ENCODE measurements at places on chromosomes 13 and 19.

DNA sequence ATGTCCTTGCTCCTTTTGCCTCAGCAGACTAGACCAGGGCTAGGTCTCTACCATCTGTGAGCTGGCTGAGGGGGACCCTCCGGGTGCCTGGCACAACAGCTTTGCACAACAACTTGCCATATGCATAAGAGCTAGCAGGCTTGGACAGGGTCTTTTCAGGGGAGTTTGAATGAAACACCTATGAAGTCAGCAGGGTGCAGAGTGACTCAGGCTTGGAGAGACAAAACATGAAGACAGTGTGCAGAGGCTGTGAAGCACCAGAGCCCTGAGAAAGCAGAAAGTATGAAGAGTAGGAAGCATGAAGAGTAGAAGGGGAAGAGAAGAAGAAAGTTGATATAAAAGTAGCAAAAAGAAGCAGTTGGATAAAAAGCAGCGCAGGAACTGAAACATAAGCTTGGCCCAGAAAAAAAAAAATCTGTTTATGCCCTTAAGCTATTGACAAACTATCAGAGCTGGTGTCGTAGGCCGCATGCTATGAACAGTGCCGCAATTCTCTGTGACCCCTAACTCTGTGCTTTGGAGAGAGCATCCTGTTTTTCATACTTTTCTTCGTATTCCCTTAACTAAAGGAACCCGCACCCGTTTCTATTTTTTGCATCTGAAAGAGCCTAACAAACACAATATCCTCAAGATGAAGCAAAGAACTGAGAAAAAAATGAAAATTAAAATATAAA, 52.7 kb upstream of the FAM216B start:
- no peak for DNase-seq

DNA sequence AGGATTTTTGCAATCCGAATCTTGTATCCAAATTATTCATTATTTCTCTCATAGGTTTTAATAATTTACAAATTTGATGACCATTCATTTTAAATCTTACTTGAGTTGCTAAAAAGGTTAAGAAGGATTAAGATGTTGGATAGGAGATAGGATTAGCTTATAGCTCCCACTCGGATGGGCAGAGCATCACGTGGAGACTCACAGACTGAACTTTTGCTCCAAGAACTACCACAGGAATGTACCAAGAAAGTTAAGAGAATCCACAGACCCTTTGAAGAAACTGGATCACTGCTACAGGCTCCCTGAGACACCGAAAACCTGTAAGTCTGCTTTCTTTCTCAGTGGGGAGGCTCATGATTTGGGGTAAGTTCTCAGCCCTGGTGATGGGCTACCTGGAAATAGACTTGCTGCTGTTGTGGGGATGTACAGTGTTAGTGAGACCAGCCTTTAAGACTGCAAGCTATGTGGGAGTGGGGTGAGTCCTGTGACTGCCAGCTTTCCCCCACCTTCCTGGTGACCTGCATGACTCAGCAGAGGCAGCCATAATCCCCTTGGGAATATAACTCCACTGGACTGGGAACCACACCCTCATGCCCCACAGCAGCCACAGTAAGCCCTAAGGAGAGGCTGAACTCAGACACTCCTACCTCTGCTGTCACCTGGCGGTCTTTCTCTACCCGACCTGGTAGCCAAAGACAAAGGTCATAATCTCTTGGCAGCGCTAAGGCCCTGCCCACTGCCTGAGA, 1458.0 kb downstream of the OLFM4 start:
- DNase-seq = no peak

- no peak for DNase-seq
Measured at GRCh38 chr19:1416014-1416841, 8.8 kb downstream of the DAZAP1 start.

DNA sequence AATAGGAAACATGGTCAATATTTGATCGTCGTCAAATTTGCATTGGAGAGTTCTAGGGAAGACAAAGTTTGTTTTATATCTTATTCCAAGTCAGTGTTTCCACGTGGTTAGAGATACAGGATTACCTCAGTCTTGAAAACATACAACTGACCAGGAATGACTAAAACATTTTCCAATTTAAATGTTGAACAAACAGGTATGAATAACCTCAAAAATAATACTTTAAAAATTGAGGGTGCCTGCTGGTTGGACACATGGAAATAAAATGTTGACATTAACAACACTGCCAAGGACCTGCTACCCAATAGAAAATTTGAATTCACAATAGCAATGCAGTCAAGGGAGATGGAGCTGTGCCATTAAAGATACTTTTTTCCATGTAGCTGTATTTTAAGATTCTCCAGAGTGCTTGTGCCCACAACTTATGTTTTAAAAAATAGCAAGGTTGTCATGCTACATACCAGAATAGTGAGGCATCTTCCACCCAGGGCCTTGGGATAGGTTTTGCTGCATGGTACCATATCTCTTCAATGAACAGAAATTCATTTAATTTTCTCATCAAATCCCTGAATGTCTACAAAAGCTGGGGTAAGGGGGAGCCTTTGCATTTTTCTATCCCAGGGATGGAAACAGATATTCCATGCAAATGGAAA, 260.8 kb downstream of the EFNB2 start:
- no peak for DNase-seq

GRCh38 chr13:20968745-20969144, 66.2 kb upstream of the XPO4 start:
- no peak for DNase-seq

DNA sequence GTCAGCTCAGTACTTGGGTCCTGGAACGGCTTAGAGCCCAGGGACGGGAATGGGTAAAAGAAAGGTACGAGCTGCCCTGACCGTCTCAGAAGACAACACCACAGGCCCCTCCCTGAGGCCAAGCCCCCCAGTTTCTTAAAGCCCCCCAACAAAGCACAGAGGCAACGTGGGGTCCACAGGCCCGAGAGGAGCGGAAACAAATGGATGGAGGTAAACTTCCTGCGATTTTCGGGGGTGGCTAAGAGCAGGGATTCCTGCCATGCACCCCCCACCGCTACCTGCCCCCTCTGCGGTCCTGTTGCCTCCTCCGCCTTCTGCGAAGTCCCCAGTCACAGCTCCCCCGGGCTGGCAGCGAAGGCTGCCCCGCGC, 48.2 kb downstream of the PTPRS start:
- DNase-seq = no peak

- peak; percentile 29 for DNase-seq
Measured at GRCh38 chr19:4197625-4198466, 15.4 kb downstream of the ANKRD24 start.

DNA sequence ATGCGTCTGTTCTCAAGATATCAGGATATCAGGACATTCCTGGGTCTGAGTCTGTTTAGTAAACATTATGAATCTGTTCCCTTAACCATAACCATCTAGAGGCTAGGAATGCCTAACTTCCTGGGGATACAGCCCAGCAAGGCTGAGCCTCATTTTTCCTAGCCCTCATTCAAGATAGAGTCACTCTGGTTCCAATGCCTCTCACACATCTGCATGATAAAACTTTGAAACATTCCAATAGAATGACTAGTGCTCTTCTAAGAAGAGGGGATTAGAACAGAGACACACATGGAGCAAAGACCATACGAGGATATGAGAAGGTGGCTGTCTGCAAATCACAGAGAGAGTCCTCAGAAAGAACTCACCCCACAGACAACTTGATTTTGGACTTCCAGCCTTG, 20.6 kb upstream of the CABP5 start:
- no peak for DNase-seq

DNA sequence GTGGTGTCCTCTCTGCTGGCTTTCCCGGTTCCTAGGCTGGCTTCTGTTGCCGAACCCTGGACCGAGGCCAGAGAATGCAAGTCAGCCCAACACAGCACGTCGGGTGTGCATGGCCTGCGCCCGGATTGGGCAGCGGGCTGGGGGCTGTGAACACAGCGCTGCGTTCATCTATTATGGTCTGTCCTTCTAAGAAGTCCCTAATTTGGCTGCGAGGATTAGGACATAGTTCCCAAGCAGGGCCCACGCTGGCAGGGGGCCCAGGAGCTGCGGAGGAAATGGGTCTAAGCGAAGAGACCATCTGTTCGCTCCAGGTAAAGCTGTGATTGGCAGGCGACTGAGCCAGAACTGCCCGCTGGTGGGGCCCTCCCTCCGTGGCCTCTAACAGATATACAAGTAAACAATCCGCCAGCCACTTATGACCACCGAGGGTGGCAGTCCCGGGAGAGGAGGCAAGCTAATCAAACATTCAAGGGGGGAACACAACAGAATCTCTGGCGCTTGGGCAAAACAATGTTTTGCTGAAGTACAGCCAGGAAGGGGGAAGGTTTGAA, 6.0 kb downstream of the SYCE2 start:
- peak; percentile 100 for DNase-seq

- peak; percentile 25 for DNase-seq
Measured at GRCh38 chr13:23175920-23176319, 4.9 kb upstream of the SGCG start.

GRCh38 chr13:20815464-20815863, 41.7 kb upstream of the EEF1AKMT1 start:
- DNase-seq = no peak

DNA sequence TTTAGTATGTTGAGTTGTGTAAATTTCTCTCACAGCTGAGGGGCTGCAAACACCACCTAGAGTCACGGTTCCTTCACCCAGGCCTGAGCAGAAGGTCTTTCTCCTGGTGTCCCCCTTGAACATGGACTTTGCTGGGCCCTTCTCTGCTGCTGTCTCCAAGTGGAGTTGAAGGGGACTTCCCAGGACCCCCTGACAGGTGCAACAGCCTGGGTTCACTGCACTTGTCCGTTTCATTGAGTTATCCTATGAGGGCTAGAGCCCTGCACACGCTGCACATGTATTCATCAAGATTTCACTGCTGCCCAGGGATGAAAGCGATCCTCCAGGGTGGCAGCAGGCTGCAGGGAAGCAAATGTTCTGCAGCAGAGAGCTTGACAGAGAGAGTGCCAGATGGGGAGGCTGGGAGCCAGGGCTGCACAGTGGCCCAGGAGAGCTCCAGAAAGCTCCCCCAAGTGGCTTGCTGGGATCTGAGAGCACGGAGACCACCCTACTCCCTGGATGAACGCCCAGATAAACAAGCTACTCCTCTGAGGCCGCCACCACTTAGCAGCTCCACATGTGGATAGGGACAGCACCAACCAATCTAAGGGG, 10.3 kb downstream of the TMEM272 start:
- peak; percentile 97 for DNase-seq

GRCh38 chr13:37534676-37535075, 63.9 kb downstream of the POSTN start:
- no peak for DNase-seq

- DNase-seq = peak; percentile 32
Measured at GRCh38 chr19:409516-410242, 732 bp upstream of the C2CD4C start.

GRCh38 chr19:1634242-1634937, 18.0 kb downstream of the TCF3 start:
- DNase-seq = no peak

GRCh38 chr13:21753117-21753729, 82.3 kb downstream of the FGF9 start:
- no peak for DNase-seq

GRCh38 chr19:5445561-5446055, 9.6 kb upstream of the ZNRF4 start:
- DNase-seq = peak; percentile 41

- no peak for DNase-seq
Measured at GRCh38 chr13:99624936-99625540, 123.8 kb downstream of the TM9SF2 start.

DNA sequence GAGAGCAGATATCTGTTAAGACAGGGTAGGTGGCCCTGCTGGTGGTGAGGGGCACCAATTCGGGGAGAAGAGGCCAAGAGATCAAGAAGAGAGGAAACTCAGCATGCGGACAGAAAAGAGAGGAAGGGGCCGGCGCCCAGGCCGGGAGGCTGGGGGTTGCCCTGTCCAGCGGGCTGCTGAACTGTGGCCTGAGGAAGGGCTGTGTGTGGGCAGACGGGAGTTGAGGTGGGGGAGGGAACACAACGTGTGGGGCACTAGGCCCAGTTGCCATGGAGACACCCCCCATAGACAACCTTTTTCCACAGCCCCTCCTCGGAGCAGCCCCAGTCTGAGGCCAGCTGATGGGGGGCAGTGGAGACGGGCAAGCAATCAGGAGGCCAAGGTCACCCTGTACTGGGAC, 2.5 kb upstream of the CACNG8 start:
- DNase-seq = no peak

DNA sequence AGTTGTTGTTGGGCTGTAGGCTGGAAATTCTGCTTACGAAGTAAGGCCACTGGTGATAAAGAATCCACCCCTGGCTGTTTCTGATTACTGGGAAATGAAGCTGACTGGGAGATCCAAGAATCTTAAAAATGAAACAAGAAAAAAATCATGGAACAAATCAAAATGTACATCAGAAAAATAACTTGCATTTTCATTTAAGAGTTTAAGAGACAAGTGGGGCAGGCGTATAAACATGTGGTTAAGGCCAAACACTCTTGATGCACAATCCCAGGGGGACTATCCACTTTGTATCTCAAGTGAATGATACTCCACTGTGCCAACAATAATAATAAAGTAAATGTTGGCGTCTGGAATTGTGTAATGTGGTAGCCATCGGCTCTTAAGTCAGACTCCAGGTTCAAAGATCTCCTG, 24.6 kb downstream of the ZMYM5 start:
- DNase-seq = no peak

- DNase-seq = no peak
Measured at GRCh38 chr13:28426381-28426780, 68.5 kb downstream of the FLT1 start.

DNA sequence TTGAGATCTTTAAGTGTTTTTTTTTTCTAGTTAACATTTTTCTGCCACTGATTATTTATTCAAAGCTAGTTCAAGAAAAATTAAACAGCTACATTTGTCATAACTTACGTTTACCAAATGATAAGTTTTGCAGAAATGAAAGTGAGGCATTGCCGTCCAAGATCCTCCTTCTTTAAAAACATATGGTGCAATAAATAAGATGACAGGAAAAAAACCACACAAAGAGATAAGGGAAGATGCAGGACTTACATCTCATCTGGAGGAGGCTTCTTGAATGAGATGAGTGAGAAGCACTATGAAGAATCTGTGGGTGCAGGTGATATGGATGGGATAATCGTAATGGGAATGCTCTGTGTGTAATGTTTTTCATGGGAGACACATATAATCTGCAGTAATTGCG, 12.4 kb downstream of the TNFSF13B start:
- DNase-seq = no peak

DNA sequence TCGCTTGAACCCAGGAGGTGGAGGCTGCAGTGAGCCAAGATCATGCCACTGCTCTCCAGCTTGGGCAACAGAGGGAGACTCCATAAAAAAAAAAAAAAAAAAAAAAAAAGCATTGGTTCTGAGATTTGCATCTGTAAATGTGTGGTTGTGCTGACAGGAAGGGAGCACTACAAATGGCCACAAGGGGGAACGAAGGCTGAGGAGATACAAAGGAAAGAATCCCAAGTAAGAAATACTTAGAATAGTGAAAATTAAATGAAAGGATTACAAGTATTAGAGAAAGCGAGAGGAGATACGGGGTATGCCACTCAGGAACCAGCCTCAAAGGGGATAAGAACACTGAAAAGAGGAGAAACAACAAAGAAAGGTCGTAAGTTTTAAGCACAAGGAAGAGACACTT, 284.9 kb downstream of the KLF12 start:
- no peak for DNase-seq

DNA sequence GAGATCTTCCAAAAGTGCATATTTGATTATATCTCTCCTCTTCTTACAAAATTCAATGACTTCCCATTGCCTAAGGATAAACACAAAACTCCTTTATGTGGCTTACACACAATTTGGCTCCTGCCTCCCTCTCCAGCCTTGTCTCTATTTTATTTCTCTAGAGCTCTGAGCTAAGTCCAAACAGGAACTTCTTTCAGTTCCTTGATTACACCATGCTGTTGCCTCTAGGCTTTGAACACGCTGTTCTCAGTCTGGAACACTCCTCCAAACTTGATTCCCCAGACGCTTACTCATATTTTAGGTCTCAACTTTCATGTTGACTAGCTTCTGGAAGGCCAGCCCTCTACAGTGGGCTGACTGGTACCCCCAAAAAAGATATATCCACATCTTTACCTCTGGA, 258.5 kb downstream of the COG6 start:
- DNase-seq = no peak

Measured in NCI-H524 (cell line).